ENCODE measurements at places on chromosomes 5 and 9. TPM values are rescaled to one million over a fixed set of nuclear protein-coding genes. Genes with fewer than 3 reads are reported as not detected.

- no peak for DNase-seq
Measured at GRCh38 chr5:151222790-151223446, 974 bp downstream of the CCDC69 start.

DNA sequence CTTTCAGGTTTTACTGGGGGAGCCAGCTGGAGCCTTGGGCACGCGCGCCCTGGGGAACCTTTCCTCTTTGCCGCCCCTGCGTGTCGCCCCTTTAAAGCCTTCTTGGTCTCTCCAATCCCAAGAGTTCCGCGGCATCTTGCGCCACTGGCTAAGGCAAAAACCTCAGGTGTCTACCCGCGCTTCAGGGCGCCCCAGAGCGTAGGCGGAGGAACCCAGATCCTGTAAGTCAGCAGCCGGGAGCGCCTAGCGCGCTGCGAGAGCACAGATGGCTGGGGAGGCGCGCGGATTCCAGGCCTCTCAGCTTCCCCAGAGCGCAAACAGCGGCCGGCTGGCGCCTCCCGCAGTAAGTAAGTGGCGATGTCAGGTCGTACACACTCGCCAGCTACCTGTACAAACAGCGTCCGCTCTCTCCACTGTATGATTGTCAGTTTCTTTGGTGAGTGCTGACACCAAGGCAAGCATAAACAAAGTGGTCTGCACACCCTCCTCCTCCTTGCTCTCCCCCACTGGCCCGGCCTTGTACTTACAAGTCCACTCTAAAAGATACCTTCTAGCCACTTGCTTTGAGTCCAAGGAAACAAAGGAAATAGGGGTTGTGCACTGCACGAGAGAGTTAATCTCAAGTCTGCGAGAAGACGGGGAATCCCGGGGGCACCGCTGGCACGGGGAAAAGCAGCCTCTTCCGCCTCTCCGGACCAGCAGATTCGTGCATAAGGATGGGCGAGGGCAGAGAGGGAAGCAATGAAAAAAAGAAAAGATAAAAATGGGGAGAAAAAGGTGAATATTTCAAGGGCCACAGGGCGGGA, 2.9 kb downstream of the HTR1A start:
- peak; percentile 11 for DNase-seq

GRCh38 chr9:27248702-27249101, 48.2 kb downstream of the EQTN start:
- DNase-seq, result peak; percentile 82

DNA sequence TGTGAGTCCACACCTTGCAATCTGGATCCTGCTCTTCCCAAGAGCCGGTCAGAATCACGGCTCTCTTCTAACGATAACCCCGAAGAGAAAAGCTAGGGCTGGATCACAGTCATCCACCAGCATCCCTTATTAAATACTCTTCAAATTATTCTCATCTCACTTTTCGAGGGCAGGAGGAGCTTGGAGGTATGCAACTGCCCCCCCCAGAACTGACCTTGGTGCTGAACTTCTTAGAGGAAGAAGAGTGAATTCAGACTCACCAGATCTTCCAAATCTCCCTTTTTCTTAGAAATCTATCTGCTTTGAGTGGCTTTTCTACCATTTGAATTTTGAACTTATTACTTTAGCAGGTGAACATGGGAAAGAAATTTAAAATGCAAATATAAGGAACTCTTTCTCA, 75.7 kb downstream of the MED10 start:
- no peak for DNase-seq

DNA sequence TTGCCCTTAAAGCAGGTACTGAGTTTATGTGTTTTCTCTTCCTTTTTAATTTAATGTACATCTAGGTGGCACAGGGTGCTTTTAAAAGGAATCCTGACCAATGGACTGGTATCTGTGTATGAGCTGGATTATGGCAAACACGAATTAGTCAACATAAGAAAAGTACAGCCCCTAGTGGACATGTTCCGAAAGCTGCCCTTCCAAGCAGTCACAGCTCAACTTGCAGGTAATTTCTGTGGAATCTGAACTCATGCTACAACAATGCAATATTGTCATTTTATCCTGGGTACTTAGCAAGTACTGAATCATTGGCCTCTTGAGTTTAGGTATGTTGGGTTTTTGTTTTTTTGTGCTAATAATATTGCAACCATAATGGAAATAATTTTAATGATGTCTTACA, 14.4 kb upstream of the TMOD1 start:
- DNase-seq, result no peak

The PCDHGA6 gene
- 5.1 TPM for total RNA-seq

The IL3 gene
- not detected for total RNA-seq

The DBH gene
- total RNA-seq, result not detected
